ENCODE measurements at places on chromosomes 4 and X.

GRCh38 chr4:102596532-102596931 lies 95.4 kb downstream of the NFKB1 start:
- DNase-seq, result no peak

DNA sequence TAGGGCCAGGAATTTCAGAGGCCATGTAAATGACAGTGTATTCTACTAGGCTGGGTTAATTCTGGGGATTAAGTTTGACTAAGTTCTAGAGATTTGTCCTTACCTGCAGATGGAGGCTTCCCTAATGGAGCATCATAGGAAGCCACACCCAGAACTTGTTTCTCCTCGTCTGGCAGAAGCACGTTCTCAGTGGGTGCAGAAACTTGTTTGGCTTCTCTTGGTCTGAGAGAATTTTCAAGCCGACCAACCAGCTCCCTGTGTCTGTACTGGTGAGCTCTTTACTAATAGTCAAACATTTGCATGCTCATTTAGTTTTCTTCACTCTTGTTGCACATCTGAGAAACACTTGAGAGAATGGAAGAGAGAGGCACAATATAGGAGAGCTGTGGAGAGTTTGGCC lies 907 bp upstream of the ATP10D start:
- no peak for DNase-seq

DNA sequence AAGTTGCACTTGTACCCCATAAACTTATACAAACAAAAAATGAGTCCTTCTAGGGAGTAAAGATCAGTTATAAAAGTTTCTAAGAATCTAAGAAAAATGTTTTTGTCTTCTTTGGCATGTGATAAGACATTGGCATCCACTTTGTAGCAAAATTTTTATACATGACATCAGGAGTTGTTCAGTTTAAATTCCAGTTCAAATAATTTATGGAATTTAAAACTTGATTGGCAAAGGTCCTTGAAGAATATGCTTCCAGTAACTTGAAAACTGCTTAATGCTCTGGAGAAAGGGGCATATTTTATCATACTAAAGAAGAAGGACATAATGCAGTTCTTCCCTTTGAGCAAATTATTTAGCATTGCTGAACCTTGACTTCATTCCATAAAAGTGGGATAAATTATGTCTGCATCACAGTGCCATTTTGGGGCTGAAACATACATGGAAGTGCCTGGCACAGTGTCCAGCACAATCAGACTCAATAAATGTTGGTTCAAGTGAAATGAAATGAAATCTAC lies 163.3 kb upstream of the IL15 start:
- DNase-seq, result no peak

GRCh38 chr4:151233600-151233999 lies 43.4 kb upstream of the PRSS48 start:
- DNase-seq, result no peak

GRCh38 chr4:4574792-4575191 lies 32.9 kb upstream of the STX18 start:
- peak; percentile 90 for DNase-seq
